GM12892 (cell line): ENCODE measurements at places on chromosomes 11 and 22.

GRCh38 chr11:13137844-13138301, 128.8 kb downstream of the RASSF10 start:
- DNase-seq, result no peak

- no peak for DNase-seq
Measured at GRCh38 chr11:16787035-16787742, 48.7 kb downstream of the C11orf58 start.

- no peak for DNase-seq
Measured at GRCh38 chr11:126419801-126420697, 64.6 kb downstream of the ST3GAL4 start.

DNA sequence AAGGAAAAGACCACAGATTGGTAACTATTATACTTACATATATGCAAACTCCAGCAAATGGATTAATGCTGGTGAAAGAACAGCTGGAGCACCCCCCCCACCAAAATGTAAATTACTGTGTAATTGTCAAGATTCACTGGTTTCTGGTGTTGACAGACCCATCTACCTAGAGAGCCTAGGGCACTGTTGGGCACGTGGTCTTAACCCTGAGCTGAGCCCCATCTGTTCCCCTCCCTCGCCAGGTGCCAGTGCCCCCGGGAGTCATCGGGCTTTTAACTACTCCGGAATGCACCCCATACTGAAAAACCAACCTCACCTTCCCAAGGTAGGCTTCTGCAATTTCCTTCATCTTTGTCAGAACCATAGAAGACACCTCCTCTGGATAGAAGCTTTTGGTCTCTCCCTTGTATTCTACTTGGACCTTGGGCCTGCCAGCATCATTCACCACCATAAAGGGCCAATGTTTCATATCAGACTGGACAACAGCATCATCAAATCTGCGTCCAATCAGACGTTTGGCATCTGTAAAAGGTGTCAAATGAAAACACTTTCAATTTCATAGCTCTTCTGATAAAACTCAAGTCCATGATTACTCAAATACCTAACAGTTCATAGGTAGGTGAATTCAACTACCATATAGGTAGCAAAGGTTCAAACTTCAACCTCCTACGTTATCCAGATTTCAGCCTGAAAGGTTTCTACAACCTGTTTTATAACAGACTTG, 1.5 kb downstream of the HSPA8 start:
- no peak for DNase-seq

DNA sequence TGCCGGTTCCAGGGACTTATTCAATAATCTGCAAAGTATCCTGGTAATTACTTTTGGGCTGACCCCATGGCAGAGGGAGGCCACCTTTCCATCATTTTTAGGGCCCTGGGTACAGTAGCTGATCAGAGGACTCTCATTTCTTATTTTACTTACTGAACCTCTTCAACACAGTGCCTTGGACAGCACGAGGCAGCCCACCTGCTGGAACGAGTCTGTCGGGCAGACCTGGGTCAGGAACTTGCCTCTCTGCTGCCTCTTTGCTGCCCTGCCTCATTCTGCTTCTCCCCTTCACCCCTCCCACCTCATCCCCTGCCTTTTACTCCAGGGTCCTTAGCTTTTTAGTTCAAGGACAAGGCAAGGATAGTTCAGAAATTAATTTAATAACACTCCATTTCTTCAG, 204.5 kb downstream of the CSNK2A3 start:
- DNase-seq, result no peak

DNA sequence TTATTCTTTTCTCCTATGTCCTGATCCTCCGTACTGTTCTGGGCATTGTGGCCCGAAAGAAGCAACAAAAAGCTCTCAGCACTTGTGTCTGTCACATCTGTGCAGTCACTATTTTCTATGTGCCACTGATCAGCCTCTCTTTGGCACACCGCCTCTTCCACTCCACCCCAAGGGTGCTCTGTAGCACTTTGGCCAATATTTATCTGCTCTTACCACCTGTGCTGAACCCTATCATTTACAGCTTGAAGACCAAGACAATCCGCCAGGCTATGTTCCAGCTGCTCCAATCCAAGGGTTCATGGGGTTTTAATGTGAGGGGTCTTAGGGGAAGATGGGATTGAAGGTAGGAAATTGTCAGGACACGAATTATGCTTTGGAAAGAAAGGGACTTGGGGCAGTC, 843 bp downstream of the OR51T1 start:
- DNase-seq, result no peak

GRCh38 chr22:48828688-48829087, 999.0 kb downstream of the BRD1 start:
- no peak for DNase-seq

DNA sequence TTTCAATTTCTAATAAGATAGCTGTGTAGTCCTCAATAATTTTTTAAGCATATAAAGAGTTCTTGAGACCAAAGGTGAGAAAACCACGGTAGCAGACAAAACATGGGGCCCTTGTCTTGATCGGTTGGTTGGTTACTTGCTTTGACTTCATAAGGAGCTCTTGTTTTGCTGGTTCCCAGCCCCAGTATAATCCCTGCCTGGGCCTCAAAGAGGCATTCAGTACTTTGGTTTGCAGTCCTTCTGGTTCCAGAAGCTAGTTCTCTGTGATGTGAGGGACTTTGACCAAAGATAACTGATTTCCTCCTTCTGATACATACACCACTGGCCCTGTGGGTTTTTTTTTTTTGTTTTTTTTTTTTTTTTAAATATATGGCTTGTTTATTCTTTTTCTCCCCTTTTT, 17.1 kb downstream of the MARK2 start:
- DNase-seq, result no peak

DNA sequence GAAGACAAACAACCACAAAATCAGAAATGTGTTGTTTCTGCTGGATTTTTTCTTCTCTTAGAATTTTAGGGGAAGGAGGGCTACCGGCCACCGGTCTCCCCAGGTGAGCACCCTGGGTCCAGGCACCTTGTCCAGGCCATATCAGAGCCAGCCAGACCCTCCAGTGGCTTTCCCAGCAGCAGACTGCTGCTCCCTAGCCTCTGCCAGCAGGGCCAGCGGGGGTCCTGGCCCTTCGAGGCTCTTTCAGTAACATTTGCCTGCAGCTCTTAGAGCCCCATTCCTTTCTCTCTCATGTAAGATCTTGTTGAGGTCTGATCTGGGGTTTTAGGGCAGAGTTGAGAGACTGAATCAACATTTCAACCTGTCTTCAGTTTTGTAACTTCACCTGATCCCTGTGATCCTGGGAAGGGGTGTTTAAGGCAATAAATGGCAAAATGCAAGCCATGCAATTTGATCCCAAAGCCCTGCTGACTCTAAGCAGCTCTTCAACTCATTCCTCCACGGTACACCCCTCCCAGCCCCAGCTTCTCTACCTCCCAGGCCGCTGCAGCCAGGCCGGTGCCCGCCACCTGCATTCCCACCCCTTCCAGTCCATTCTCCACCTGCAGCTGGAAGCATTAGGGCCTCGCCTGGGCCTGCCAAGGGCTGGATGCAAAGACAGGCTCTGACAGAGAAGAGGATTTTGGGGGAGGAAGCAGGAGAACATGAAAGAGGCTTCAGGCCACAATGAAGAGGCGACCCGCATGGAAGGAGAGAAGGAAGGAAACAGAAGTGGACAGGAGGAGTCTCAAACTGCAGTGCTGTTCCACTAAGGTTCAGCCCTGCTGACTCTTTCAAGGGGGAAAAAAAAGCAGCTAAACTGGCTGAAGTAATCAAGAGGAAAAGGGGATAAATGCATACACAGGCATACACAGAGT, 113.0 kb upstream of the FGF3 start:
- DNase-seq, result no peak

- DNase-seq, result peak; percentile 23
Measured at GRCh38 chr22:33565580-33565995, 354.7 kb downstream of the LARGE1 start.

DNA sequence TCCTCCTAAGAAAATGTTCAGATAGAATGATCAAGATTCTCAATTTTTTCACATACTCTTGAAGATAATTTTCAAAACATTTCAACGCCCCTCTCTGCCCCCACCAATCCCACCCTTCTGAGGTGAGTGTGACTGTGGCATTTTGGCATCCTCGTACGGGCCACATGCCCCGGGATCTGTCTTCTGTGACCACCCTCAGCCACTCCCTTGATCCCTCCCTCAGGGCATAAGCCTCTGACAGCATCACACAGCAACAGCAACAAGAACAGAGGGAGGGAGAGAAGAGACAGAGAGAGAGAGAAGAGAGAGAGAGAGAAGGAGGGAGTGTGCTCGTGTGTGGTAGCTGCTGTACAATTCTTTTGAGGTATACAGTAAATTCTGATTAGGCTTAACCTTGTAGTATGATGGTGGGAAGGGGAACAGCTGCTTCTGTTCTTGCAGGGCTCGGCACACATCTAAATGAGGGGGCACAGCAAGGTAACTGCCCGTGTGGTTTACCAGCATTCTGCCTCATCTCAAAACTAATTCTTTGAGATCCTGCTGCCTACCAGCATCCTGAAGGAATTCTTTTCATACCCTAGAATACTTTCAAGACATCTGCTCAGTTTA, 21.4 kb downstream of the SCUBE2 start:
- no peak for DNase-seq

GRCh38 chr11:18669711-18670110, 28.9 kb upstream of the TMEM86A start:
- no peak for DNase-seq

DNA sequence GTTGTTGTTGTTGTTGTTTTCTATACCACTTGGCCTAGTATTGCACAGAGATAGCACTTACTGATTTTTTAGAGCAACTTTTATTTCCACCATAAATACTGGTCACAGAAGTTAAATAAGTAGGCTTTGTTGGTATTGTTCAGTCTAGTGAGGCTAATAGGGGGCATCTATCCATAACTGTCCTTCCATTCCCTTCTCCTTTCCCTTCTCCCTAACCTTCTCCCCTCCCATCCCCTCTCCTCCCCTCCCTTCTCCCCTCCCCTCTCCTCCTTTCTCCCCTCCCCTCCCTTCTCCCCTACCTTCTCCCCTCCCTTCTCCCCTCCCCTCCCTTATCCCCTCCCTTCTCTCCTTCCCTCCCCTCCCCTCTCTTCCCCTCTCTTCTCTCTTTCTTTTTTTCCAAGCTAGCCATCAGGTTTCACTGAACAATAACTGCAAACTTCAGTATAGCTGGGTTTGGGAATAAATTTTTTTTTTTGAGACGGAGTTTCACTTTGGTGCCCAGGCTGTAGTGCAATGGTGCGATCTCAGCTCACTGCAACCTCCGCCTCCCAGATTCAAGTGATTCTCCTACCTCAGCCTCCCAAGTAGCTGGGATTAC, 56.5 kb downstream of the STIM1 start:
- DNase-seq, result no peak

DNA sequence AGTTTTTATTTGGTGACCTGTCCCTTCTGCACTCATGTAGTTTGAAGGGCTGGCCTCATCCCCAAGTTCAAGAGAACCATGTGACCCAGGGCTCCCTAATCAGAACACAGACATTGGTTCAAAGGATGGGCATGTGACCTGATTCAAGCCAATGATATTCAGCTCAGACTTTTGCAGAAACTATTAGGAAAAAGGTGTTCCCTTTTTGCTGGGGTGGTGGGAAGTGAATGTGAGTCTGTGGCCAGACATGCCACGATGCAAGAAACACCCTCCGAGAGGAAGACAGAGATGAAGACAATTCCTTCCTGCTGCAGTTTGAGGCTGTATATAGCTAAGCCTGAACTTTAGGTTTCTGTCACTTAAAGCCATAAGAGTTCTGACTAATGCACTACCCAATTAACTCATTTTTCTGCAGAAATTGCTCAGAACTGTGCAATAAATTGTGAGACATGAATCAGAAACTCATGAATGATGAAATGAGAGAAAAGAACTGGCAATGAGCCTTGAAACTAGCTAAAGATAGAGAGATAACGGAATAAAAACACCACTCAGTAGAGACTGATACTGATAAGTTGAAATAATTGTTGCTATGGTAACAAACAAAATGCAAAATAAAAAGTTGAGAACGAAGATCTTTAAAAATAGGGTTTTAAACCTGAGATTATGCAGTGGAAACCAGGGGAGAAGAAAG, 9.2 kb upstream of the MAPK1 start:
- DNase-seq, result no peak

GRCh38 chr22:40325315-40325714, 21.0 kb upstream of the ADSL start:
- DNase-seq, result no peak

GRCh38 chr11:111011275-111011594, 234.3 kb upstream of the POU2AF2 start:
- no peak for DNase-seq

GRCh38 chr11:95291946-95292345, 60.9 kb upstream of the SESN3 start:
- no peak for DNase-seq
